Activated naive CD4-positive, alpha-beta T cell treated with anti-CD3 and anti-CD28 coated beads, Interleukin-2, amount 10 ng/mL, durations not matched to agents 7 days and 5 days (primary cell): ENCODE measurements at places on chromosomes 2 and 18.

DNA sequence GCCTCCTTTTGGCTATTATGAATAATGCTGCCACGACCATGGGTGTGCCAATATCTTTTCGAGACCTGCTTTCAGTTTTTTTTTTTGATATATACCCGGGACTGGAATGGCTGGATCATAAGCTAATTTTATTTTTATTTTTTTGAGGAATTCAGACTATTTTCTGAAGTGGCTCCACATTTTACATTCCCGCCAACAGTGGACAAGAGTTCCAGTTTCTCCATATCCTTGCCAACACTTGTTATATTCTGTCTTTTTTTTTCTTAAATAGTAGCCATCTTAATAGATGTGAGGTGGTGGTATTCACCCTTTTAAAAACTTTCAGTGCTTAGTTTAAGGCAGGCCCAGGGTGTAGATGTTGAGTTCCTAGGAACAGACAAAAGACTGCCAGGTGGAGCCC, 11.8 kb downstream of the LPIN1 start:
- DNase-seq = no peak

DNA sequence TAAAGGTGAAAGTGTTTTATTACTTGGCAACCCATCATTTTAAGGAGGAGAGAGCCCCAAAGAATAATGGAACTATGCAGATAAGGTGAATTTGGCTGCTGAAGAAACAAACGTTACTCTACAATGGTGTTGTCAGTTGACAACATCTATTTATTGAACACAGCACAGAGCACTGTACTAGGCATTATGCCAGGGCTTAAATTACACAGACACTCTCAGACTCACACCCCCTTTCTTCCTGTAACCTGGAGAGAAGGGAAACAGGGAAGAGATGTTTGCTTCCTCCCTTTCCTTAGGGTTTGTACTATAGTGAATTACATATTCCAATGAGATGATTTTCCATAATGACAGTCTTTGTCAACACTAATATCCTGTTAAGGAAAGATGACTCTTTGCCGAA, 94.0 kb upstream of the ATP5MC3 start:
- no peak for DNase-seq

- DNase-seq = no peak
These were observed 417.1 kb upstream of the CDH2 start for GRCh38 chr18:28594034-28594433.

DNA sequence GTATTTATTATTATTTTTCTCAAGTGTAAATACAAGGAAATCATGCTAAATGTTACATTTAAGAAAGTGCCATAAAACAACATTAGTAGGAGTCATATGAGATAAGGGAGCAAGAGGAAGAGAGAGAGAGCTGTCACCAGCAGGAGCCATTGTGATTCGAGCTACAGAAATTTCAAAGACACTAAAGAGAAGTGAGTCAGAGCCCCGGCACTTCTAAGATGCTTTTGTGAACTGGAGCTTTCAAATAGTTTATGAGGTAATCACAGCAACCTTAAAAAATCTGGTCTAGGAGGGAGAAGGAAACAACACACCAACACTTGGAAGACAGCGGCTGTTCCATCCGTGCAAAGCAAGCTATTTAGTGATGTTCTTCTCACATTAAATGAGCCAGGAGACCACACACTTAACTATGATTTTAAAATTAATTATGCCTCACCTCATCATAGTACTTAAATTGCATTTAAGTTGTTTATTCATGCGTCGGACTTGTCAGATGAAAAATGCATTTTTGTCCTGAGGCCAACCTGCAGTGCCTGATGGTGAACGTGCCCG, 382.7 kb upstream of the SALL3 start:
- DNase-seq = no peak

DNA sequence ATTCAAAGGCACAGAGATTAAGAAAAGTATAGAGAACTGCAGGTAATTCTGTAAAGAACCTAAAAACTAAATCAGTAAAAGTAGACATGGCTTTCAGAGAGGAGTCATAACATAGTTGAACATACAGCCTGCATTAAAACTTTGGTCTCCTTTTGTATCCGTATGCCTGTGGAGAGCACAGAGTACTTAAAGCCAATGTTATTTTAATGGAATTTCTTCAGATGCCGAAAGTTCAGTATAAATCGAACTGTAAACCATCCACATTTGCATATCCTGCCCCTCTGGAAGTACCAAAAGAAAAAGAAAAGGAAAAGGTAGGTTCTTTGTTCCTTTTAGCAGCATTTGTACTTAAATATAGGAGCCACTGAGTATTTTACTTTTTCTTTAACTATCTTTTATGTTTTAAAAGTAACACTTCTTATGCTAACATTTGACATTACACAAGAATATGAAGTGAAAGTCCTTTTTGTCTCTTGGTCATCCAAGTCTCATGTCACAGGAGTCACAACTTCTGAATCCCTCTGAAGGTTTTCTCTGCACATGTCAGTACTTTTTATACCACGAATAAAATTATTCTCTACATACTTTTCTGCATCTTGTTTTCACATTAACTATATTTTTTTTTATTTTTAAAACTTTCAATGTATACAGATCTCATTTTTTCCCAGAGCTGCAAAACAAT, 34.9 kb upstream of the ARMC9 start:
- DNase-seq = no peak

GRCh38 chr18:48948112-48949049, 2.4 kb downstream of the SMAD7 start:
- peak; percentile 69 for DNase-seq

GRCh38 chr2:37781028-37781427, 109.6 kb upstream of the CDC42EP3 start:
- DNase-seq = no peak

GRCh38 chr2:112055730-112056625, 909 bp downstream of the TMEM87B start:
- peak; percentile 54 for DNase-seq
